Bronchial epithelial cell (primary cell): ENCODE measurements at places on chromosomes 12 and 14.
A peak's percentile ranks its signal among the peaks of the same experiment; 100 is the strongest.

DNA sequence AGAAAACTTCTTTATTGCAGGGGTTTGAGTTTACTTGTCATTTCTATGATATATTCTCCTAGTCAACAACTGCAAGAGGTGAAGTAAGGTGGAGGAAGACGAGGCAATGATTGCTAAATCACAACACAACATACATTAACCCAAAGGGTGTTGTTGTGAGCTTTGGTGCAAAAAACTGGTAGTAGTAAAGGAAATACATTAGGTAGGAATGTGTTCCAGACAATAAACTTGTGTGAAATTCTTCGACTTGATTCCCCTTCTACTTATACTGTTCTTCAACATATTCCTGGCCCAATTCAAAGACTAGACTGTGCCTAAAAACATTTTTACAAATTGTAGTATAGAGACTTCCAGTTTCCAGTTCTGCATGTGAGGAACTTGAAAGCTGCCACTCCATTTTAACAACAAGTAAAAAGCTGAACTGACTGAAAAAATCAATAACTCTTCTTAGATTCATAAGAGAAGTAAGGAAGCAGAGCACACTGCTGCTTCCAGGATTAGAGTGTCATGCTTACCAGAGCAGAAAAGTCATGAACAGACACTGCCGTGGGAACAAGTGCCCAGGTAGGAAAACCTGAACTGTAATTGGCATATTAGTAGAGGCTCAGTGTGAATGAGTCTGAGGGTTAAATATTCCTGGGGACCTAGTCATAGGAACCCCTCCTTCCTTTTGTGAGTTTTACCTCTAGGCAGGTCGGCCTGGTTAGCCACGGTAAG lies 22.2 kb downstream of the COX8C start:
- no peak for DNase-seq

- no peak for DNase-seq
Measured at GRCh38 chr12:46790066-46790465, 35.7 kb downstream of the SLC38A4 start.

DNA sequence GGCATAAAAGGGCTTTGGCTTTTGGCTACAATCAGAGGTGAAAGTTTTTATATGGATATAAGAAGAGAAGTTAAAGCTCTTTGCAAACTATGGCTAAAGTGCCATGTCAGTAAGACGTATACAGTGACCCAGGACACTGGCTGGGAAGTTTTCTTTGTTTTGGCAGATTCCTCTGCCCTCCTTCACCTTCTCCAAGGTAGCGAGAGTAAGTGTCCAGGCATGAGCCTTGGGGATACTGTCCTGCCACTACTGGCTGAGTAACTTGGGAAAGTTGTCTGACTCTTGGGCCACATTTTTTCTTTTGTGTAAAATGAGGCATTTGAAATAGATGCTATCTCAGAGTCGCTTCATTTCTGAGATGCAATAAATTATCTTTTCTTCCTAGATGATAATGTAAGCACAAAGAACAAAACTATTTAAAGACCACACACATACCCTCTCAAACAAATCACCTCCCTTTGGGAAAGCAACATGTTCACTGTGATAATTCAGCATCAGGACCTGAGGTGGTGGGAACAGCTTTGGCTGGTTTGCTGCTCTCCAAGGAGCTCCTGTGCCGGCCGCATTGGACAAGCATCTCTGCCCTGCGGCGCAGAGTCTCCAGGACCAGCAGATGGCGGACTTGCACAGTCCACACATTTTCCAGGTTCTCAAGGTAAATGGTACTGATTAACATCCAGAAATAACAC lies 106.3 kb downstream of the PTCSC3 start:
- DNase-seq = peak; percentile 65

DNA sequence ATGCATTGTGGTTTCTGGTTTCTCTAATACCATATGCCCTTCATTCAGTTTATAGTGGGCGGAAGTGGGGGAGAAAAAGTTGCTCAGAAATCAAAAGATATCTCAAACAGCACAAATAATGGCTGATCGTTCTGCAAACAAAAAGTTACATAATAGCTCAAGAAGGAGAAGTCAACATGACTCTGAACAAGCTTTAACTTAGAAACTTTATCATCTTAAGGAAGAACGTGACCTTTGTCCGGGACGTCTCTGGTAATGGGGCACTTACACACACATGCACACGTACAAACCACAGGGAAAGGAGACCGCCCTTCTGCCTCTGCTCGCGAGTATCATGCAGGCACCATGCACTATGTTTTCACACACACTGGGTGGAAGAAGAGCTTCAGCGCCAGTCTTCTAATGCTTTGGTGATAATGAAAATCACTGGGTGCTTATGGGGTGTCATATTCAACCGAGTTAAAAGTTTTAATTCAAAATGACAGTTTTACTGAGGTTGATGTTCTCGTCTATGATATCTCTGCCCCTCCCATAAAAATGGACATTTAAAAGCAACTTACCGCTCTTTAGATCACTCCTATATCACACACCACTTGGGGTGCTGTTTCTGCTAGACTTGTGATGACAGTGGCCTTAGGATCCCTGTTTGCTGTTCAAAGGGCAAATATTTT lies 4.7 kb downstream of the FOS start:
- peak; percentile 88 for DNase-seq

DNA sequence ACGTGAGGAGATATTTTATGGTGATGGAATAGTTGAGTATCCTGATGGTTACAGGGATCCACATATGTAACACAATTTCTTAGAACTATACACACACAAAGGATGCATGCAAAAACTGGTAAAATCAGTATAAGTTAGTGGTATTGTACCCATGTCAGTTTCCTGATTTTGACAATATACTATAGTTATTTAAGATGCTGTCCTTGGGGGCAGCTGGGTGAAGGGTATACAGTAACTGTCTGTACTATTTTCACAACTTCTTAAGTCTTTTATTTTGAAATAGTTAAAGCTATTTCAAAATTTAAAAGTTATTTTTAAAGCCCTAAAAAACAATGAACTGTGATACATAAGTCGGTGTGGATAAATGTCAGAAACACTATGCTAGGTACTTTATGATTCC lies 24.5 kb upstream of the POLR3B start:
- no peak for DNase-seq

GRCh38 chr12:14828892-14829291 lies 14.4 kb downstream of the ART4 start:
- DNase-seq = peak; percentile 33

GRCh38 chr14:94689985-94690400 lies 77.8 kb downstream of the SERPINA3 start:
- no peak for DNase-seq

GRCh38 chr12:29625359-29625953 lies 128.0 kb upstream of the OVCH1 start:
- DNase-seq = no peak

DNA sequence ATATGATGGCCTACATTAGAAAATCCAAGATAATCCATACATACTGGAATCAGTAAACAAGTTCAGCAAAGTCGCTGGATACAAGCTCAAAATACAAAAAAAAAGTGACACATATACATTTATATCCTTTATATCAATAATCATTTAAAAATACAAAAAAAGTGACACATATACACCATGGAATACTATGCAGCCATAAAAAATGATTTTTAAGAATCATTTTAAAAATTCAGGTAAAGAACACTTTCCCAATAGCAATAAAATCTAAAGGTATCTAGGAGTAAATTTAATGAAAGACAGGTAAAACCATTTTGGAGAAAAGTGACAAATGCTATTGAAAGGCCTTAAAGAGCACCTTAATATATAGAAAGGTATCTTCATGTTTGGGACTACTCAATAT lies 111.9 kb downstream of the NTN4 start:
- no peak for DNase-seq

GRCh38 chr12:104307655-104308000 lies 4.1 kb downstream of the EID3 start:
- DNase-seq = no peak

- no peak for DNase-seq
Measured at GRCh38 chr12:78338054-78338785, 507.5 kb downstream of the NAV3 start.

GRCh38 chr12:23221066-23221465 lies 596.1 kb downstream of the ETNK1 start:
- peak; percentile 30 for DNase-seq
